Activated CD8-positive, alpha-beta memory T cell treated with anti-CD3 and anti-CD28 coated beads, Interleukin-2, amount 50 U/mL, for 48 hours (primary cell): ENCODE measurements at places on chromosomes 1 and 21.

DNA sequence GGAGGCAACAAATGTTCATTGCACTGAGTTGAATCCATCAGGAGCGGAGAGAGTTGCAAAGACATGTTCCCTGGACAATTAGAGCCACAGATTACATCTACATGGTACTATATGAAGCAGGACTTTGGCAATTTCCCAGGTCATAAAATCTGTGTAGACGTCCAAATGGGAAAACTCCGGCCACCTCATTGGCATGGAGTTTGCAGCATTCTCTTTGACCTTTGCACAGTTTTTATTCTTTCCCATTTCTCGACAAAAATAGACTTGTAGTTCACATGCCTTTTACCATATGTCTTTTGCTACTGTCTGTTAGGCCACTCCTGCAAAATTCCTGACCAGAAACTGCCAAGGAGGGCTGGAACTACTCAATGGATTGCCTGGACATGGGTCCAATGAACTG is 48.2 kb downstream of the UBE2T start:
- no peak for DNase-seq

GRCh38 chr21:46545911-46546310 is 59.0 kb downstream of the S100B start:
- DNase-seq: no peak

DNA sequence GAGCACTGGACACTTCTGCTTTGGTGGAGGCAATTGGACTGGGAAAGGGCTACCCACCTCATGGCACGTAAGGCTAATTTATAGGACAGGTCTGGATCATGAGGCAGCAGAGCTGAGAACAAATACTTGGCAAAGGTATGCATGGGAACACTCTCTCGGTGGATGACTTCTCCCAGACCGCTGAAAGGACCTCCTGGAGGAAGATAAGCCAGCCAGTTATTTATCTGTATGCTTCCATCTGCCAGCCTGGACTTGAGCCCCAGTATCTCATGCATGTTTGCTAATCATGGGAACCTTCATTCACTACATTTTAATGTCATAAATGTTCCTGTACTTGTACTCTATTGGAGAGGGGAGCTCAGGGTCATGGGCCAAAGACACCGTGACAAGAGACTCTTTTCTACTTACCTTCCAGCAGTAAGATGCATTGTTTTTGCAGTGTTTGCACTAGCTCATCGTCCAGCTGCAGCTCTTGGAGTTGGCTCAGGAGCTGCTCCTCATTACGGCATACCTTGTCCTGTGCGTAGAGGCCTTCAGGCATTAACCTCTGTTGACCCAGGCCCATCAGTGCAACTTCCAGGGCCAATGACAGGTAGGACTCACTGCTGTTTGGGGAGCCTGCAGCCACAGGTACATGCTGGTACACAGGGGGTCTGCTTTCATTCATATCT is 23.7 kb downstream of the UROD start:
- DNase-seq: no peak

DNA sequence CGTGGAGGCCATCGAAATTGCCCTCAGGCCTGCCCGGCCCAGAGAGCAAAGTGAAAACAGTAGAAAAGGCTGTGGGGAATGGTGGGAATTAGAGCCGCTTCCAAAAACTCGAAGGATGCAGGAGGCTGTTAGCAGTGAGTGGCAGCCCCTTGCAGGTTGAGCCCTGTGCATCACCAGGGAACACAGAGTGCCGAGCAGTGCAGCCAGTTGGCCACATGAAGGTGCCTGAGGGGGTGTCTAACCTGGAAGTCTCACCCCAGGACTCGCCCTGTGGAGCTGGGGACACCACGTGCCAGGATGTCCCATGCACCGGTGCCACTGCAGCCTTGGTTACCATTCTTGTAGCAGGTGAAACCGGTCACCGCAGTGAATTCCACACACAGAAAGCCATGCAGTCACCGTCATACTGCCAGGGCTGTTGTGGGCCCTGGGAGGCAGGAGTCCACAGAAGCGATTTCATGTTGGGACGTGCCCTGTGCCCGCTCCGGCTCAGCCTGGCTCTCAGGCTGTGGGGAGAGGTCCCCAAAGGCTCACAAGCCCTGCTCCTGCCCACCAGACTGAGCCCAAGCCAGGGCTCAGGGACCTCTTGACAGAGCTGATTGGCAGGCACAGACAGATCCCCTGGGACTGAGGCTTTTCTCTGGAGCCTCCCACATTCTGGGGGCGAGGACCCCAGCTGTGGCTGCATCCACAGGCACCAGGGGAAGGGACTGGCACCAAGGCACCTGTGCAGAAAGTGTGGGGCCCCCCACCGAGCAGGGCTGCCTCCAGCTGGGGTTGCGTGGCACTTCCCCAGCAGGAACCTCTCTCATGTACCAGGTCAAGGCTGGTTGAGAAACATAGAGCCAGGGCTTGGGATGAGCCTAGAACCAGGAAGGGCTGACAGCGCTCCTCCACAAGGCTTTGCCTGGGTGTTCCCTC is 16.7 kb upstream of the ACTRT2 start:
- DNase-seq: no peak

GRCh38 chr21:46065914-46066551 is 31.9 kb upstream of the COL6A2 start:
- DNase-seq: peak; percentile 32

DNA sequence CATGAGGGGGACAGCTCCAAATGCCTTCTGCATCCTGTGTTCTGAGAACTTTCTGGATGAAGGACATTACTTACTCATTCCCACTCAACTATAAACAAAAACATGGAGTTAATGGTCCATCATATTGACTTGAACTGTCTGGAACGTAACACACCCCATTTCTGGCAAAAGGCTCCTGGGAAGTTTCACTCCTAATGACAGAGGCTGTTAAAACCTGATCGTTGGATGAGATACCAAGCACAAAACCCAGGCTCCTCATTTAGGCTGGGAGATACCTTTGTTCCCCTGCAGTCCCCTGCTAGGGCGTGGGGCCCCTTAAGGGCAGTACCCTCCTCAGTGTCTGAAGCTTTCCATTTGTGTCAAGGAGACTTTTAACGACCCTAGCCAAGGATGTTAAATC is 78.9 kb downstream of the RHOU start:
- DNase-seq: peak; percentile 23
